G401 (cell line): ENCODE measurements at places on chromosomes 4 and X.

- no peak for DNase-seq
These were observed 17.5 kb downstream of the MAGEA9 start for GRCh38 chrX:149799095-149799714.

- peak; percentile 6 for DNase-seq
These were observed 312.2 kb upstream of the DIAPH2 start for GRCh38 chrX:96372313-96373046.

DNA sequence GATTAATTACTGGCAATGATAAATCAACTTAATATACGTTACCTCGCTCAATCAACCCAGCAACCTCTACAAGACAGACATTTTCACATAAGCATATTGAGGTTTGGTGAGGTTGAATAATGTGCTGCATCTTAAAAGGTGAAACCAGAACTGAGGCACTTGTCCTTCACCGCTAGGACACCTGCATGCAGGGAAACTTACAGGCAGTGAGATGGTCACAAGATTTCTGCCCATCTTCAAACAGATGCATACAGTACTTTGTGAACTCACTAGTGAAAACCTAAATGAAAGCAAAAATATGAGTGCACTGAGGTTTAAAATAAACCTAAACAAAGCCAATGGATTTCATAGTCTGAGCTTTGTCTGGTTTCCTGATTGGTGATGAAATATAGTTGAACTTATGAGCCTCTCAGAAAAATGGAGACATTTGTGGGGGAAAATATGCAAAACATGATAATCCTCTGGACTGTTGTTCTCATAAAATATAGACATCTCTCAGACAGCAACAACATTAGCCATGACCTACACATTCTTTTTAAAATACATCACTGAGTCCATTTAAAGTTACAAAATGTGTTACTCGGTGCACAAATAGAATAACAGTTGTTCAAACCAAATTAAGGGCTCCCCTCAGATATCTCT is 20.9 kb upstream of the PRSS12 start:
- DNase-seq: no peak

GRCh38 chr4:4406455-4407298 is 19.8 kb downstream of the NSG1 start:
- DNase-seq: peak; percentile 18

DNA sequence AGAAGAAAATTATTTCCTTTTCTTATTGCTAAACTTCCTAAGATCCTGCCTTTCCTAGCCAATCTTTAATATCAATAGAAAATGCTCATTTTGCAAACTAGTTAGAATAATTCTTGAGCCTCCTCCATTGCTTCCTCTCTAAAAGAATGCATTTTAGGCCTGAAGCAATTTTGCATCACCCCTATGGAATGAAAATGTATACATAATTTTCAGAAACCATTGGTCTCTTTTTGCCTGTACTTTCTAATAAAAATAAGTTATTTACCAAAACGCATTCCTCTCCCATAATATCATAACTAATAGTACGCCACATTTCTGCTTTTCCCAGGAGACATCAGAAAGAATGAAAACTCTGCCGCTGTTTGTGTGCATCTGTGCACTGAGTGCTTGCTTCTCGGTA is 1.7 kb downstream of the MUC7 start:
- no peak for DNase-seq
